ENCODE measurements at places on chromosomes 5 and 9.
A peak's percentile ranks its signal among the peaks of the same experiment; 100 is the strongest.

- DNase-seq = no peak
These were observed 69.4 kb upstream of the LHFPL2 start for GRCh38 chr5:78717674-78718584.

DNA sequence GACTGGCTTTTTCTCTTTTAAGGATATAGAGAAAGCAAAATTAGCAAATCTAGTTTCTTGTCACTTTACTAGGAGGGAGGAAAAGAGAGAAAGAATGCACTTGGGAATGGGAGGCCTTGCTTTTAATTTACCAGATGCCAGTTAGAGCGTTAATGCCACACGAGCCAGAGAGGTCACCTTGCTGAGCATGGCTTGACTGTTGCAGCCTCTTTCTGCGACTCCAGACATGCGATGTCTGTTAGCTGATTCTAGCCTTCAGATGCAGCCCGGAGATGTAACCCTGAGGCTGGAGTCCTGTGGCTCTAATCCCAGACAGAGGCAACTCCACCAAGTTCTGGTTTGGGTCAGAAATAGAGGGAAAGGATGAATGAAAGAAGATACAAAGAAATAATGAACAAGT, 152.5 kb downstream of the TRIO start:
- DNase-seq = no peak

DNA sequence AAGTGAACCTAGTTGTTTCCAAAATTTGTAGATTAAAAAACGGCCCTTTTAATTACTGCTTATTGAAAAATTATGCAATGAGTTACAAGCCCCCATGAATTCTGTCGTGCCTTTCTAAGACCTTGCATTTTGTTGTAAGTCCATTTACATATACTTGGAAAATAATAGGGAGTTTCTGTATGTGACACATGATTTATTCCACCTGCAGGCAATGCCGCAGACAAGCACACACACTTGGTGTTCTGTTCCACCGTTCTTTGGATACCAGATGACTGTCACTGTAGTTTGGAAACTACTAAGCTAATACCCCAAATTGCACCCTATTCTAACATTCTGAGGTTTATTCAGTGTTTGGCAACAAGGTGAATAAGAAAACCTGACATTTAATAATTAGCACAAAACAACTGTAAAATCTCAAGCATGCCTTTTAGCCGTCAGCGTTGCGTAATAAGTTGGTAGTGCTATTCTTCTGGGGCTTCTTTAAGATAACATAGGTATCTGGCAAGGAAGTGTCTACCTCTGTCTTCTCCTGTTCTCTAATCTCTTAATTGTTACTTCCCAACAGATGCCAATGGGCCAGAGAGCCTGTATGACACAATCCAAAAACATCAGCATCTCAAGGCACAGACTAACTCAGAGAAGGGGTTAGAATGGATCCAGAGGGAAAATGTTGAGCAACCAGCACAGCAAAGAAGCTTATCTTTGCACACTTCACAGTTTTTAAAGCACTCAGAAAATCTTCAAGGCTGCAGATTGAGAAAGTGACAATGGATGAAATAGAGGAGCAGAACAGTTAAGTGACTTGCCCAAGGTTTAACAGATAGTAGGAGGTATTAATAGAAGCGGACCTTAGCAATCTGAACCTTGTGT, 48.2 kb upstream of the DPYSL3 start:
- no peak for DNase-seq

DNA sequence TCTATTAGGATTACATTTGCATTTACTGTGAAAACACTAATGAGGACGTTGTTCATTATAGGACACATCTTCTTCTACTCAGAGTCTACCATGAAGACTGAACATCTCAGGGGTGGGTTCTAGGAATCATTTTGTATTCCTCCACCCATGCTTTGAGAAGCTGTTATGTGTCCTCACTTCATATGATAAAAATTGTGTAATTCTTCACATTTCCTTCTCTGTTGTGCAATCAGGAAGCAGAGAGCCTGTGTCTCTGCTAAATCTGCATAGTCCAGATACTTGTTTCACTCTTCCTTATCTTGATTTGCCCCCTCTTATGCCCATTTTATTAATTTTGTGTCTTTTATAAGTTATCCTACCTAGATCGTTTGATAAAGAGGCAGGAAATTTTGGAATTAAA, 97.8 kb upstream of the IQGAP2 start:
- DNase-seq = peak; percentile 40

- no peak for DNase-seq
These were observed 43.9 kb downstream of the SAXO1 start for GRCh38 chr9:18989097-18989496.

- DNase-seq = peak; percentile 14
These were observed 160.8 kb downstream of the DEPDC1B start for GRCh38 chr5:60538955-60539866.

GRCh38 chr9:7782400-7783120, 17.0 kb downstream of the DMAC1 start:
- DNase-seq = no peak

DNA sequence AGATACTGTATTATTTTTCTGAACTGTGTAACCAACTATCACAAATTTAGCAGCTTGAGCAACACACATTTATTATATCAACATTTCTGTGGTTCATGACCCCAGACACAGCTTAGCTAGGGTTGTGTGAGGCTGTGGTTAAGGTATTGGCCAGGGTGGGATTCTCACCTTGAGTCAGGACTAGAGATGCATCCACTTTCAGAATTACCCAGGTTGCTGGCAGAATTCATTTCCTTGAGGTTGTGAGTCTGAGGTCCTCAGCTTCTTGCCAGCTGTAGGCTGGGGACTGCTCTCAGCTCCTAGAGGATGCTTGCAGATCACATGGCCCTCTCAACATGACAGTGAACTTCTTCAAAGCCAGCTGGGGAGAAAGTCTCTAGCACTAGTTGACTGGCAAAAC, 122.5 kb upstream of the RASGRF2 start:
- no peak for DNase-seq

- DNase-seq = no peak
These were observed 3.2 kb upstream of the SLC22A4 start for GRCh38 chr5:132291026-132291425.

DNA sequence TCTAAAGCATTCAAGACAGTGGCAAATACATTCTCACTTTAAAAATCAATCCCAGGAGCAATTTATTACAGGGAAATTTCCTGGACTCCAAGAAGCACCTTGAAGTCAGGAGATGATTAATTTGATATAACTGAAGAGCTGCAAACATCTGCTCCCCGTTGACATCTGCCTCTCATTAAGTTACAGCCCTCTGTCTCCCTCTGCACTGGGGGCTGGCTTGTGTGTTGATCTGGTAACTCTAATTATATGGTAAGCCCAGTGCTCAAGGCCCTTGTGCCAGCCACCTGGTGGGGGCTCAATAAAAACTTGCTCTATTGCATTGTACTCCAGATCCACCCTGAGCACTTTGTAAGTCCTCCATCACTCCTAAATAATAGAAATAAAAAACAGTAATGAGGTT, 131.1 kb upstream of the ZNF462 start:
- no peak for DNase-seq

GRCh38 chr9:114925039-114925438, 5.4 kb downstream of the TNFSF8 start:
- DNase-seq = no peak

- no peak for DNase-seq
These were observed 2308.8 kb upstream of the ACO1 start for GRCh38 chr9:30075451-30076199.

DNA sequence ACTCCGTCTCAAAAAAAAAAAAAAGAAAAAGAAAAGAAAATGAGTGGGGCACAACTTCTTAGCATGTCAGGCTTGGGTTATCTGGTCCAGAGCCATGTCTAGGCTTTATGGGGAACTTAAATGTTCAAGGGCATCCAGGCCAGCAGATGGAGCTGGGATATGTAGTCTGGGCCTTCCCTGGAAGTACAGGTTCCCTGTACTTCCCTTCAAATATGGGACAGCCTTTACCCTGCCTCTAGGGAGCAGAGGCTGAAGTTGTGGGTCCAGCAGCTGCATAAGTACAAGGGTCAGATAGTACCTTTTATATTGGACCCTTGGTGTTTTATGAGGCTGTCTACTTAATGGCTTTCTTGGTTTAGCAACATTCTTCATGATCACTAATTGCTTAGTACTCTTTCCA, 42.1 kb downstream of the FAF2 start:
- DNase-seq = peak; percentile 6

GRCh38 chr9:110334183-110334582, 3.5 kb downstream of the TXNDC8 start:
- DNase-seq = no peak

DNA sequence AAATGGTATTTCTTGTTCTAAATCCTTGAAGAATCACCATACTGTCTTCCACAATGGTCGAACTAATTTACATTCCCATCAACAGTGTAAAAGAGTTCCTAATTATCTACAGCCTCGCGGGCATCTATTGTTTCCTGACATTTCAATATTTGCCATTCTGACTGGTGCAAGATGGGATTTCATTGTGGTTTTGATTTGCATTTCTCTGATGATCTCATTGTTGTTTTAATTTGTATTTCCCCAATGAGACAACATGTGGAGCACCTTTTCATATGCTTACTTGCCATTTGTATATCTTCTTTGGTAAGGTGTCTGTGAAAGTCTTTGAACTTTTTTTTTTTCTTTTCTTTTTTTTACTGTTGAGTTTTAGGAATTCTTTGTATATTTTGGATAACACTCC, 473.6 kb downstream of the KCTD16 start:
- DNase-seq = no peak

DNA sequence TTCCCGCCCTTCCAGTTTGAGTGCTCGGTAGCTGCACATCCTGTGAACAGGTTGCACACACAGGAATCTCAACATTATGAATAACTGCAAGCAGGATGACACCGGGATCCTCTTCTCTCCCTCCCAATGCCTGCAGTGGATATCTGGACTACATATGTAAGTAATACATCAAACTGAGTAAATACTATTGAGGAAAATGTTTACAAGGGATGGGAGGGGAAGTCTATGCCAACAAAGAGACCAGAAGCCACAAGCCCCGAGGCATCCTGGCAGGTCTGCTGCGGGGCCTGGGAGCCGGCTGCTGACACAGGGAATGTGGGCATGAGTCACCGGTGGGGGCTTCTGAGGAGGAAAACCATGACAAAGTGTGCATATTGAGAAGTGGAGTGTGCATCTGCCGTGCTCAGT, 8.6 kb upstream of the ANKRD33B start:
- DNase-seq = peak; percentile 14

DNA sequence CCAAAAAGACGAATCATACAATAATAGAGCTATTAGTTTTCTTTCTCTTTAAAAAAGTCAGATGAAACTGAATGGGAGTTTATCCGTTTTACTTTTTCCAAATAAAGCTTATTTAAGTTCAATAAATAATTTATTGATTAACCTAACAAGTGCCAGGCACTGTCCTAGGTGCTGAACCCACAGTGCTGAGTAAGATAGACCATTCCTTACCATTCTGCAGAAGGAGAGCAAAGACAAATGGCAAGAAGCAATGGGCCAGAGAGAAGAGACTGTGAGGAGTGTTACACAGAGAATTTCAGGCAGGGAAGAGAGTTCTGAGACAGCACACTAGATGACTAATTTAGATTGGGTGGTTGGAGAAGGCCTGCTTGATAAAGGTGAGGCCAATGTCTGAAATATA, 127.2 kb downstream of the AUH start:
- DNase-seq = peak; percentile 16

- no peak for DNase-seq
These were observed 133.1 kb upstream of the FBXL7 start for GRCh38 chr5:15366676-15367391.

DNA sequence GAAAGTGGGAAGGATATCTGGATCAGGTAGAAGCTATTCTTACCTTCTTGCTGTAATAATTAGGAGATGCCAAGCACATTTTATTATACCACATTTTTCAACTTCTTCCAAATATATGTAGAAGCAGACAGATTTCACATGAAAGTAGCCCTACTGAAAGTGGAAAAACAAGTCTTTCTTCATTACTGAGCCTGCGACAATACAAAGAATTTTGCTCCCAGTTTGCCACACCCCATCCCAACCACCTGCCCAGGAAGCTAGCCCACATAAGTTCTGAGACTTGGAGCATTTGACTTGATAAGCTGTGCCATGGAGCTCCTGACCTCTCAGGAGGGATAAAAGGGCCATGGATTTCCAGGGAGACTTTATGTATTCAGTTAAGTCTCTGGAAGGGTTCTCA, 249.1 kb upstream of the ADCY2 start:
- DNase-seq = no peak

GRCh38 chr5:14851050-14851419, 20.5 kb downstream of the ANKH start:
- no peak for DNase-seq

Measured in suppressor macrophage (primary cell).